ENCODE measurements at places on chromosomes 3 and 15.

GRCh38 chr15:38208206-38208605, 44.4 kb upstream of the SPRED1 start:
- no peak for DNase-seq

DNA sequence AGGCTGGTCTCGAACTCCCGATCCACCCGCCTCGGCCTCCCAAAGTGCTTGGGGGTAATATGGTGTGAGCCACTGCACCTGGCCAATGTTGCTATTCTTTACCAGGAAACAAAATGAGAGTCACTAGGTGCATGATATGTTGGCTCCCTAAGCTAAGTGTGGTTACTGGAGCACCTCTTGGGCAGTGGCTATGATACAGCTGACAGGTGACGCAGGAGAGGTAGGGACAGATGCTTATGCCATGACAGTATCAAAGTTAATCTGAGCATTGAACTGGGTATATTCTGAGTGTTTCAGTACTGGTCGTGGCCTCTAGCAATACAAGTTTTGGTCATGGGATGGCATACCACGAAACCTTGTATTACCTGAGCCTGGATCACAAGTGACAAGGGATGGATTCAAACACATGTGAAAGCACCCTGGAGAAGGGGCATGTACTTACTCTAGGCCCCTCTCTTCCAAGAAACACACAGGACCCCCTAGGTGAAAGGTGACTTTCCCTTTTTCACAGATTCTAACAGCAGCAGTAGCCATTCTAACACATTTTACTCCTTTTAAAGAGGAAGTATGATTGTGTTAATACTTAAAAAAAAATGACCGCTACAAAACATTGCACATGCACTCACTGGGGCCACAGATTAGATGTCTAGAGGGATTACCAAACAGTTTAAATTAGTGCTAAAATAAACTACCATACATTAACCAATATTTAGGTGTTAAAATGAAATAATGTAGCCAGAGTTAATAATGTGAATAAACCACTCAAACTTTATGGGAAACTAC, 467.3 kb downstream of the SHQ1 start:
- no peak for DNase-seq

GRCh38 chr3:71392251-71392650, 191.3 kb downstream of the FOXP1 start:
- DNase-seq, result no peak

DNA sequence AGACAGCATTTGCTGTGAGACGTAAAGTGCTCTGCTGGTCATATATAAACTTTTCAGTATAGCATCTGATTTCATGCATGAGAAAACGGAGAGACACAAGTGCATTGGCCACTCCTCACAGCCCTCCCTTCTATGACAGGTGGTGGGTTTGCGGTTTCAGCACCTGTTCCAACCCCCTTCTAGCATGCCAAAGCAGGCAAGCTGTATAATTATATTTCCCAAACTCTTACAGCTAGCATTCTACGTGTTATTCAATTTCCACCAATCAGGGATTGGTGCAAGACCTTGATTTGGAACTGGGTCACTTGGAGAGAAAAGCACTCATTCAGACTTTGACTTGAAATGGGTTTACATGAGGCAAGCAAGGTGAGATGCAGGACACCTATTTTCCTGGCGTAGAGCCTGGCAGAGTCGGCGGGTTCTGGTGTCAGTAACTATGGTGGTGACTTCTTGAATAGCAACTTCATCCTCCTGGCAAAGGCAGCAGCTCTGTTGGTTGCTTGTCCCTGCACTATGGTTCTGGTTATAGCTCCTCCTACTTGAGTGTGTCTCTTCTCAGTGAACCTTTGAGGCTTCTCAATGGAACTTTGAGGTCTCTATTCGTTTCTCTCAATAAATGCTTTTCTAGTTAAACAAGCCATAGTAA, 356.5 kb downstream of the TBL1XR1 start:
- DNase-seq, result no peak

GRCh38 chr15:49060710-49061495, 14.7 kb upstream of the SECISBP2L start:
- DNase-seq, result peak; percentile 48

DNA sequence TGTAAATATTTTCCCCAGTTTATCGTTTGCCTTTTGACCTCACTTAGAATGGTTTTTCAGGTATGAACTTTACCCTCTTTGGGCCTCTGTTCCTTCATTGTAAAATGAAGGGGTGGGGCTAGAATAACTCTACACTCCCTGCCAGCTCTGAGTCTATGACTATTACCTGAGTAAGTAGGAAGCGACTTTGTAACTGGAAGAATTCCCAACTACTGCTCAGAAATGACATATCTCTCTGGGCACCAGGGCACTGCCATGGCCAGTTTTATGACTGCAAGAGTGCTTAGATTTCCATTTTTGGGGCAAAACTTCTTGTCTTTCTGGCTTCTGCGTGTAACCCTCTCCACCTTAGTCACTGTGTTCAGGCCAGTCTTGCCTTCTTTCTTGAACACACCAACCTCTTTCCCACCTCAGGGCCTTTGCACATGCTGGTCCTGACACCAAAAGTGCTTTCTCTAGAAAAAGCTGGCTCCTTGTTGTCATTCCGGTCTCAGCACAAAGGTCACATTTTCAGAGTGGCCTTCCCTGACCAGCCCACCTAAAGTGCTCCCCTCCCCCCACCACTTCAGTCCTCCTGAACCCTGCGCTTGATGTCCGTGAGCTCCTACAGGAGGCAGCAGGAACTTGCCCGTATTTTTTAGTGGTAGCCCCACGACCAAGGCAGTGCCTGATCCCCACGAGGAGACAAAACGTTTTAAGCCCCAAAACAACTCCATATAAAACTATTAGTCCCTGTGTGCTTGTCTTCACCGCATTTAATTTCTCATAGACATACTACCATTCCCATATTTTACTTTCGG, 25.6 kb downstream of the CDCP1 start:
- no peak for DNase-seq

DNA sequence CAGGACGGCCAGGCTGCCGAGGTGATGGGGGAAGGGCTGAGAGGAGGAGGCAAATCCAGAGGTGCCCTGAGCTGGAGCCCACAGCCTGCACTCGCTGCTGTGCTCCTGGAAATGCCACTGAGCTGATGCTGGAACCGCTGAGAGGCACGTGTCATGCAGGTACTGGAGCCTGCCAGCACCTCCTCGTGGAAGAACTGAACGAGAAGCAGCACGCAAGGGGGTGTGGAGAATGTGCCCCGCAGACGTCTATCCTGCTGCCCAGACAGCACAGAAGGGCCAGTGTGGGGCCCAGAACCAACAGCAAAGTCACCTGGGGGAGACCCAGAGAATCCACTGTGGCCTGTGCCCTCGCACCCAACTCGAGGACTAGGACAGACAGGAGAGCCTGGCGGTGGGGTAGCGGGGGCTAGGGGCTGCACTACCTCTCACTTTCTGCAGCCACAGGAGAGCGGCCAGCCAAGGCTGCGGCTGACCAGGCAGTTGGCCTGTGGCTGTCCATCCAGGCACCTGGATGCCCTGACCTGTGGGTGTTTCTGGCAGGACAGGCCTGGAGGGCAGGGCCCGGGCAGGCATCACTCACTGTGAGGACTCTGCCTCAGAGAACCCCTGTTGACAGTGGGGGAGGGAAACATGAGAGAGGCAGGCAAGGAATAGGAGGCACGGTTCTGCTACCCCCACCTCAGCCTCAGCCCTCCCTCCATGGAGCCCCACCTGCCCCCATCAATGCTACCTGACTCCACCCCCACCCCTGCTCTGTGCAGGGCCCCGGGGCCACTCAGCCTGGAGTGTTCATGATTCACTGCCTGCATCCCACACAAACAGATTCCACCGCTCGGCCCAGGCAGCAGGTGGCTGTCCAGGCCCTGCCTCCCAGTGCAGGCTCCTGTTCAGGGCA, 213.1 kb downstream of the TBC1D2B start:
- no peak for DNase-seq

DNA sequence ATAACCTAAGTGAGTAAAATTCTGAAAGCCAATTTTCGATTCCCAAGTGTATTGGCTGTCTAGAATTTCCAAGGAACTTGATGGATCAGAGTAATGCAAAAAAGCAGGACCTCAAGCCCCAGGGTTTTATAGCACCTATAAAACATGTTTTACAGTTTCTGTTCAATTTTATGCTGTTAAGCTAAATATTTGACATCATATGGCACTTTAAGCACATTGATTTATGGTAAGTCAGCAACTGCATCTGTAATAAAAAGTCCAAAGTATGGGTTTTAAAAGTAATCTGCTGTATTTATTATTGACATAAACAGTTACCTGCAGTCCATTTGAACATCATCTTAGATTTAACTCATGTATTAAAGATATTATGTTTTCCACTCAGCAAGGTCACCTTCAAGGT, 20.0 kb upstream of the MFSD1 start:
- no peak for DNase-seq

DNA sequence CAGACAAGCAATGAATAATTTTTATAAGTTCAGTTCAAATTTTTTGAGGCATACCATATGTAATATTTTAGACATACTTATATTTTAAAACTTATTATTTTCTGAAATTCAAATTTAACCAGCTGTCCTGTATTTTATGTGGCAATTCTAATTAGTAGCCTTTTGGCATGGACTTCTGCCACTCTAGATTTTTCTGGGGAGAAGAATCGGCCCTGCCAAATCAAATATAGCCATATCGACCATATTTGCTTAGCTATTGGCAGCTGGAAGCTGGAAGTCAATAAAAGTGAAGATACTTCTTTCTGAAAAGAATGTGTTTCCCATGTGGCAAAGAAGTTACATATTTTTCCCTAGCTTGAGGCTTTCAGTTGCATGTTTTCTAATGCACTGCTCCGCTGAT, 9.4 kb upstream of the RBMS3 start:
- no peak for DNase-seq

DNA sequence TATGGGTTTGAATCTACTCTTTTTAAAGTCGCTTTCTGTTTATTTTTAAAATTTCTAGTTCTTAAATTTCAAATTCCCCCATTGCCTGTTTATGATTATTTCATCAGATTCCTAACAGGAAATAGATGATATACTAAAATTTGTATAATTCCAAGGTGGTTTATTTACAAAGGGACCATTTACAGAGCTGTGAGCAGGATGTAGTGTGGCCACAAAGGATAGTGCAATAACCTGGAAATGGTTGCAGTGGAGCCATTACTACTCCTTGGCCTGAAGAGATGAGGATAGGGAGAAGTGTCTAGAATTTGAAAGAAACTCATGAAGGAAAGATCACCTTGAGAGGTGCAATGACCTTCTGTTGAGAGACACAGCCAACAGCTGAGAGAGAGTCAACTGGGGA, 58.5 kb upstream of the AP4E1 start:
- no peak for DNase-seq

GRCh38 chr15:34783991-34784390, 11.4 kb downstream of the ACTC1 start:
- no peak for DNase-seq

- DNase-seq, result peak; percentile 4
These were observed 73.1 kb upstream of the FBN1 start for GRCh38 chr15:48718646-48719045.

DNA sequence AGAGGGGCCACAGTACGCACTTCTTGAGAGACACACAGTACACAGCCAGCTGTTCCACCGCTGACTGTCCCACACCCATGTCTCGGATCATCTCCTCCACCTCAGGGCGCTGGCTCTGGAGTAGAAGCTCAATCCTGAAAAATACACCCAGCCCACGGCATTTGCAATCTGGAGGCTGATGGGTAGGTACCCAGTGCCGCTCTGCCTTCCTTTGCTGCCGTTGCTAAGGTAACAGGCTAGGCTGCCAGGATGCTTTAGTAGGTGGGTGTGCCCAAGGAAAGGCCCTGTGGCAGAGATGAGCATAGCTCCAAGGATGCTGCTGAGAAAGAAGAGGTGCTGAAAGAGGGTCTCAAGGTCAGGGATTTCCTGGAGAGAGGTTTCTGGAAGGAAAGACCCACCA, 14.6 kb downstream of the TRAIP start:
- no peak for DNase-seq

- DNase-seq, result no peak
These were observed 155.2 kb downstream of the DNAJB8 start for GRCh38 chr3:128311441-128311844.

DNA sequence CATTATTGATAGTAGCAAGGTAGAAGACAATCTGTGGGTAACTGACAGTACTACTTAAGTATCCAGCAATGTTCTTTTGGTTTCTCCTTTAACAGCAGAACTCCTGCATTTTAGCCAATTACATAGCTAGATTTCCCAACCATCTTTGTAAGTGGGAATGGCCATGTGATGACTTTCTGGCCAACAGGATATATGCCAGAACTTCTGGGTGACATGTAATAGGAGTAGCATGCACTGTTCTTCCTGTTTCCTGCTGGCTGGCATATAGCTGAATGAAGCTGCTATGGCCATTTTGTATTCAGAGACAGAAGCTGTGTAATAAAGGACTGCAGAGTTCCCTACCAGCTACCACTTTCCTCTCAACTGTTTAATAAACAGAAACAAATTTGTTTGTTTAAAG, 18.0 kb downstream of the SPICE1 start:
- no peak for DNase-seq

GRCh38 chr3:177538048-177538749, 340.9 kb upstream of the TBL1XR1 start:
- DNase-seq, result peak; percentile 34

- DNase-seq, result no peak
These were observed 59.0 kb downstream of the LEO1 start for GRCh38 chr15:51912528-51912927.

DNA sequence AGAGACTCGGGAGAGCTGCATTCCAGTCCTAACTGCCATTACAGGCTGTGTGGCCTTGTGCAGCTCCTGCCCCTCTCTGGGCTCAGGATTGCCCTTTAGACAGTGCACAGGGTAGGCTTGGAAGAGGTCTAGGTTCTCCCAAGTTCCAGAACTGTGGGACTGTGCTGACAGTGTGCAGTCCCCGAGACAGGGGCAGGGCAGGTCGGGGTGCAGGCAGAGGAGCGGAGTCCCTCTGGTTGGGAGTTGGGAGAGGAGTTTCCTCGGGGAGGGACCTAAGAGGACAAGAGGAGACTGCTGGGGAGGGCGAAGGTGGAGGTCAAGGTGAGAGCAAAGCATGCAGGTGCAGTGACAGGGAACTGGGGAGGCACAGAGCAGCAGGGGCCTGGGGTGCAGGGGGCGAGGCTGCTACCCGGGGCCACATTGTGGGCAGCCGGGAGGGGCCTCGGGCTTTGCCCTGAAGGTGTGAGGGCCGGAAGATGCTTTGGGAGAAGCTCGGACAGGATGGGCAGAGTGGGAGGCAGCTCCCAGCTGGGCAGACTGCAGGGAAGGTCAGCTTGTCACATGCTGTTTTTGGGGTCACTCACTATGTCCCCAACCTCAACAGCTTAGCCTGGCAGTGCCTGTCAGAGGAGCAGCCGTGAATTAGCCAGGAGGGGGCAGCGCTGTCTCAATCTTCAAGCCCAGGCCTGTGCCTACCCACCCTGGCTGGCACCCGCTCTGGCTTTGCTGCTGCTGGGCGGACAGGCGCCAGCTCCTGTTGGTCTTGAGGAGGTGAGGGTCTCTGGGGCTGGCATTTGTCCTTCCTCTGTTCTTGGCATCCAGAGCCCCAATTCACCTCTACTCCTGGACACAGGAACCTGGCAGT, 15.4 kb upstream of the CSPG4 start:
- DNase-seq, result no peak
